ENCODE measurements at places on chromosomes 3 and 15.

DNA sequence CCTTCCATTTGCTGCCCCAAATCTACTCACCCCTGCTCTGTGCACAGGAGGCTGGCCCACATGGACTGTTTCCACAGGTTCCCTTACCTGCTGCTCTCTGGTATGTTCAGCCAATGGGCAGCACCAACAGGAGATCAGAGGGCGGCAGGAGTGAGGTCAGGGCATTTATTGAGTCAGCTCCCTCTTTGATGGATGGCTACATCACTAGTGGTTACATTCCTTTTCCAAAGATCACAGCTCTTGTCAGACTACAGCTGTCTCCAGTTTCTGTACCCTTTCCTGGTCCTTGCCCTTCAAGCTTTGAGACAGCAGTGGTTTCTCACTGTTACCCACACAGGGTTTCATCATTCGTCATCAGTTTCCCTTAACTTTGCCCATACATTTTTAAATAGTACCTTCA lies 325.1 kb downstream of the SUCLG2 start:
- no peak for DNase-seq

GRCh38 chr3:29644261-29644660 lies 363.4 kb downstream of the RBMS3 start:
- DNase-seq: no peak

DNA sequence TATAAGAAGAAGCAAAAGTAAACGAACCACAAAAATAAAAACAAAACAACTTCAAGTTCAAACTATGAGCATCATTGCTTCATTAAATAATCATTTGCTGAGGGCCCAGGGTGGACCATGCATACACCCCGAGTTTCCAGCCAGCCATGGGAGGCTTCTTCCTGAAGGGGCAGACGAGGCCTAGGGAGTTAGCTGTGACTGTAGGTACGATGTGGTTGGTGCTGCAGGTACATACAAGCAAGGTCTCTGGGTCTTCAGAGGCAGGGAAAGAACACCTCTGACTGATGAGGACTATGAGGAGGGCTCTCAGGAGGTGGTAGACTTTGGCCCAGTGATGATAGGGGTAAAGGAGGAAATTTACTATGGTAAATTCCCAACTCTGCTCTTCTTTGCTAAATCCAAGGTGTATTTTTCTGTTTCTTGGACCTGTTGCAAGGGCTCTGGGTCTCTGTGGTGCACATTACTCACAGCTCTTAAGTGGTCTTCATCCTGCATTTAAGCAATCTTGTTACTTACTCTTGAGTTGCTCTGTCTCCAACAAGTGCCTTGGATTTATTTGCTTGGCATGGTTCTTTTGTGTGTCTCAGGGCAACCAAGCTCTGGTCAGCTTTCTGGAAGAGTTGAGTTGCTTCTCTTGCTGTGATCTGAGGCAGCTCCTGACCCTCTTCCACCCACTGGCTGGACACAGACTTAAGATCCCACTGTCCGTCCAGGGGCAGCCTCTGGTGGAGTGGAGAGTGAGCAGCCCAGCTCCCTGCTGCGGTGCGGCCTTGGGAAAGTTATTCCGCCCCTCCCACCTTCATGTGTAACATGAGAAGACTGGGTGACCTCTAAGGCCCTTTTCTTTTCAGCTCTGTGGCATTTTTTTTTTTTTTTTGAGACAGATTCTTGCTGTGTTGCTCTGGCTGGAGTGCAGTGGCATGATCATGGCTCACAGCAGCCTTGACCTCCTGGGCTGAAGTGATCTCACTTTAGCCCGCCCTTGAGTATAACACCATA lies 56.1 kb upstream of the KIF23 start:
- no peak for DNase-seq

DNA sequence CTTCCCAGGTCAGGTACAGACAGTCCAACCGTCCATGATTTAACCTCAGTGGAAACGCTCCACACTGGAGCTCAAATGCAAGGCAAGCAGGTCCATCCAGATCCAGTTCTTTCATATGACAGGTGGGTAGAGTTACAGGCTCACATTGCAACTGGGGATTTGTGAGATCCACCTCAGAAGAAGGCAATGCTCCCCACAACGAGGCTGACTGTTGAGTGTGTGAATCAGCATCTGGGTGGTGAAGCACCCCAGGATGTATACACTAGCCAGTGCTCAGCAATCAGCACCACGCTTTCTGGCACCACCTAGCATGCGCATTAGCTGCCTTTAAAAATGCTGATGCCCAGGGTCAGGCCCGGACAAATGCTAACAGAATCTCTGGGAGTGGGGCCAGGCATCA lies 343.5 kb upstream of the ICE2 start:
- DNase-seq: no peak

DNA sequence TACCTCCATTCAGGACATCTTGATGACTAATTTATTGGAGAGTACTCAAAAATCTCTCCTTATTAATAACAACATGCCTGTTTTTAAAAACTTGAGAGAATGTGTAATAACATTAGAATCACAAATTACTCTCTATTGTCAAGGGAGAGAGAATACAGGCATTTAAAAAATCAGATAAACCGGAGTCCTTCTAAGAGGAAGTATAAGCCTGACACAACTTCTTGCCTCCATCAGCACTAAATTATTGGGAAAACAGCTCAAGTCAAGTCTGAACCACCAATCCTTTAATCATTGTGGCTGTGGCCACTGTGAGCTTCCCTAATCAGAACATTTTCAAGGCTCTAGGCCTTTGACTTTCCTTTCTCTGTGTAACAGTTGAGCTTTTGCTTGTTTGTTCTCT lies 38.0 kb downstream of the SSR3 start:
- no peak for DNase-seq

DNA sequence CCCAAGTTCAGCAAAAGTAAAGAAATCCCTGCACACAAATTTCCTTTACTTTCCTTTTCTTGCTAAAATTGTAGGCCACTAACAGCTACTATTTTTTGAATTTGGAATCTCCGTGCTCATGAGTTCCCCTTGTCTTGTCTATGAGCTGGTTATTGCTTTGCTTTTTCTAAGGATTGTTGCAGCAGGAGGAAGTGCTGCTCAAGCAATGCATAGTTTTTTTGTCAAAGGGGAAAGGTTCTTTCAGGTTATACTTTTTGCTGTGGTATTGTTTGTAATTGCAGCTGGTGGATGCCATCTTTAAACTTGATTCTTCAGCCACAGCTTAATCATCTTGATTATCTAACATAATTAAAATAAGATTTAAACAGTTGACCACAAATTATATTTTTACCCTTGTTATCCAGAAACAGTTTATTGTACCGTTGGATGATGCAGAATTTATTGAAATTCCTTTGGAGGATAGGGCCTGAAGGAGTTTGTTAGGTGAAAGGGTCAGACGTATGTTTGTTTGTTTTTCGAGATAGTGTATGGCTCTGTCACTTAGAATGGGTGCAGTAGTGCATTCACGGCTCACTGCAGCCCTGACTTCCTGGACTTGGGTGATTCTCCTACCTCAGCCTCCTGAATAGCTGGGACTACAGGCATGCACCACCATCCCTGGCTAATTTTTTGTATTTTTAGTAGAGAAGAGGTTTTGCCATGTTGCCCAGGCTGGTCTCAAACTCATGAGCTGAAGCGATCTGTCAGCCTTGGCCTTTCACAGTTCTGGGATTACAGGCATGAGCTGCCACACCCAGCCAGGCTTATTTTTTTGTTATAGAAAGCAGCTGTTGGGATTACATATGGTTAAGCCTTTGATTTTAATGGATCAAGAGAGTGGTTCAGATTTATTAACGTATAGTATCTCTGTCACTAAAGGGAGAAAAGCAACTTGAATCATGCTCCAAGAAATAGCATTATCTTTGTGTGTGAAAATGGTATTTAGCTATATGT lies 11.7 kb downstream of the MGA start:
- no peak for DNase-seq

DNA sequence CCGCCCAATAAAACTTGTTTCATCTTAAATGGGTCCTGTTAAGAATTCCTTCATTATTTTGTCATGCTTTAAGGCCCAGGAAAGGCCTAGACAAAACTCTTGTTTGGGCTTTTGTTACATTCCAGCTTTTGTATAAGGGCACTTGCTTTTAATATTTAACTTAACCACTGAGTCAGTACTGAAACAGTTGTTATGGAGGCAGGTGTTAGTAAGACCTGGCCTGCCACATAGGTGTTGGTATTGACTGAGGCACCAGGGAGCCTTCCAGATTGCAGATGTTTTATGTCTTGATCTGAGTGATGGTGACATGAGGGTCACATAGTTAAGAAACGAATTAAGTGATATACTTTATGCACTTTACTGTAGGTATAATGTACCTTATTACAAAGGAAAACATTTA lies 274.9 kb upstream of the TGFBR2 start:
- no peak for DNase-seq

GRCh38 chr3:21237638-21238037 lies 513.4 kb downstream of the ZNF385D start:
- no peak for DNase-seq

DNA sequence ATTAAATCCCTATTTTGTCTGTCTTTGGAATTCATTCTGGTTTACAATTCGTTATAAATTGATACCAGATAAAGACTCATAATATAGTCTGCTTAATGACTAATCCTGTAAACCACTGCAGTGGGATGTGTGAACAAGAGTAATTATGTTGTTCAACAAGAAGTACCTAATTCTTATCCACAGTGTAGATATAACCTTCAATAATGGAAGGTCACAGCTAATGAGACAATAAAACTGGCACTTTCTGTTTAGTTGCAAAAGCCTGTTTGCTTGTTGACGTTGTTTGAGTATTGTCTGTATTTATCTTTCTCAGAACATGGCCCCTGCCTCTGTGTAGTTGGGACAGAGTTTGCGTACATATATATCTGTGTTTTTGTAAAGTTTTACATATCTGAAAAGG lies 26.7 kb downstream of the PIAS1 start:
- DNase-seq: no peak

GRCh38 chr15:67736810-67737209 lies 88.5 kb upstream of the SKOR1 start:
- DNase-seq: no peak

DNA sequence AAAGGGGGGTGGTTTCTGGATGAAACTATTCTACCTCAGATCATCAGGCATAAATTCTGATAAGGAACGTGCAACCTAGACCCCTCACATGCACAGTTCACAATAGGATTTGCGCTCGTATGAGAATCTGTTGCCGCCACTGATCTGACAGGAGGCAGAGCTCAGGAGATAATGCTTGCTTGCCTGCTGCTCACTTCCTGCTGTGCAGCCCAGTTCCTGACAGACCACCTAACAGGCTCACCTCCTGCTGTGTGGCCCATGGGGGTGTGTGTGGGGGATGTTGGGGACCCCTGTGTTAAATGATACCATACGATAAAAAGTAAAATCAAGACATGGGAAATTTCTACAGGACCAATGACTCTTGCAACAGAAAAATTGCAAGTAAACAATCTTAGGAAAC lies 24.0 kb downstream of the CP start:
- no peak for DNase-seq

DNA sequence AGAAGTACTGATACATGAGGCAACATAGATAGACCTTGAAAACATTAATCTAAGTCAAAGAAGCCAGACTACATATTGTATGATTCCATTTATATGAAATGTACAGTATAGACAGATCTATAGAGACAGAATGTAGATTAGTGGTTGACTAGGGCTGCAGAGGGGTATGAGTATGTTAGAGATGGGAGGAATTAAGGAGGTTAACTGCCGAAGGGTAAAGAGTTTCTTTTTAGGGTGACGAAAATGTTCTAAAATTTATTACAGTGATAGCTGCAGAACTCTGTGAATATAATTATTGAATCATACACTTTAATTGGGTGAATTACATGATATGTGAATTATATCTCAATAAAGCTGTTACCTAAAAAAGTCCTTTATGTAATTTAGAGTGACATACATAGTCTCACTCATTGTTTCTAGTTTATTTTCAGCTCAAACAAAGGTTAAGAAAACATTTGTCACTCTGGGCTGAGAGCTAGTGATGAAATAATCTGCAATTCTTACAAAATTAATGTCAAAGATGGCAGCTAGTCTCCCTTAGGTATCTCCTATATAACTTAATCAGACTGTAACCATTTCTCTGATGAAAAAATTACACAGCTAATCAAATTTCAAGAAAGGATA lies 61.4 kb downstream of the DENND4A start:
- DNase-seq: no peak

All from esophagus squamous epithelium (tissue), 5 donors.